ENCODE measurements at places on chromosomes 6 and 20.

DNA sequence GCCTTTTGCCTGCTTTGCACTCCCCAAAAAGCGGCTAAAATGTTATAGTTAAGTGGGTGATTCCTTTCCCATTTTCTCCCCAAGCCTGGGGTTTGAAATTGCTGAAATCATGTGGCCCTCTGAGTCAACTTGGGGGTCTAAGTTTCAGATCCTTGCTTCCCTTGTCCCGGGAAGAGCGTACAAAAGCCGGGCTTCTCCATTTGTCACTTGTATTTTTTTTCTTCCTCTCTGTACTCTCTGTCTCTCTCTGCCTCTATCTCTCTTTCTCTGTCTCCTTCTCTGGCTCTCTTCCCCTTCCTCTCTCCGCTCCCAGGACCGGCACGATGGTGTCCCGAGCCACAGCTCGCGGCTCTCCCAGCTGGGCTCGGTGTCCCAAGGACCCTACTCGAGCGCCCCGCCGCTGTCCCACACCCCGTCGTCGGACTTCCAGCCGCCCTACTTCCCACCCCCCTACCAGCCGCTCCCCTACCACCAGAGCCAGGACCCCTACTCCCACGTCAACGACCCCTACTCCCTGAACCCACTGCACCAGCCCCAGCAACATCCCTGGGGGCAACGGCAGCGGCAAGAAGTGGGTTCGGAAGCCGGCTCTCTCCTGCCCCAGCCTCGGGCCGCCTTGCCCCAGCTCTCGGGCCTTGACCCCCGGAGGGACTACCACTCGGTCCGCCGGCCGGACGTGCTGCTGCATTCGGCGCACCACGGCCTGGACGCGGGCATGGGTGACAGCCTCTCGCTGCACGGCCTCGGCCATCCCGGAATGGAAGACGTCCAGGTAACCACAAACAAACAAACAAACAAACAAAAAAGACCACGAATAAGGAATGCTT lies 4.6 kb downstream of the TFAP2B start:
- no peak for DNase-seq

- DNase-seq = no peak
Observed at GRCh38 chr6:25012657-25013056, 76.9 kb upstream of the RIPOR2 start.

DNA sequence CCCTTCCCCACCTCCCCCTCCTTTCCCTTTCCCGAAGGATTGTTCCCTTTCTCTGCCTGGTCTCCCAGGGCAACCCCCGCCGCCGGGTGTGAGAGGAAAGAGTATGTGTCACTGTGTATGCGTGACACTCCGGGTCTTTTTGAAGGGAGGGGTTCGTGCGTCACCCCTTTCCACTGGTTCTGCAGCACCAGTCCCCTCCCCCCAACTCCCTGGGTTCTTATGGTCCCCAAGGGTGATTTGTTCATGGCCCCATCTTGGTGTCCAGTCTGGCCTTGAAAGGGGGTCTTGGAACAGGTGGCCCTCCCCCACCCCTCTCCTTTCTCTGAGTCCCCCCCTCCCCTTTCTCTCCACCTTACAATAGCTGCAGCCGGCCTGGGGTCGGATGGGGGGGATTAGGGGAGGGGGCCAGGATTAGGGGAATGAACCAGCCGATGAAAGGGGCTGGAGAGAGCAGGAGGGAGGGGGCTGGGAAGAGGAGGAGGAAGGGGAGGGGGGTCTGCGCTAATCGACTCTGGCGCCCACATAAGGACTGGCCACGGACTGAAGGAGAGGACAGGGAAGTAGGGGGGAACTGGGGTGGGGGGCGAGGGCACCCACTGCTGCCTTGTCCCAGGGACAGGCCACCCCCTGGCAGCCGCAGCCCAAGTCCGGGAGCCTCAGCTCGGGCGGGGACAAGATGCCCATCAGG lies 1.3 kb upstream of the RING1 start:
- DNase-seq = no peak

DNA sequence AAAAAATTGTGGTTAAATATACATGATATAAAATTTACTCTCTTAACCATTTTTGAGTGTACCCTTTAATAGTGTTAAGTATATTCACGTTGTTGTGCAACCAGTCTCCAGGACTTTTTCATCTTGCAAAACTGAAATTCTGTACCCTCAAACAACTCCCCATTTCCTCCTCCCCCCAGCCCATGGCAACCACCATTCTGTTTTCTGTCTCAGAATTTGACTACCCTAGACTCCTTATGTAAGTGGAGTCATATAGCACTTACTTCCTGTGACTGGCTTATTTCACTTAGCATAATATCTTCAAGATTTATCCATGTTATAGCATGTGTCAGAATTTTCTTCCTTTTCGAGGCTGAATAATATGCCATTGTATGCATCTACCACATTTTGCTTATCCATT lies 5.1 kb downstream of the VPS16 start:
- no peak for DNase-seq

DNA sequence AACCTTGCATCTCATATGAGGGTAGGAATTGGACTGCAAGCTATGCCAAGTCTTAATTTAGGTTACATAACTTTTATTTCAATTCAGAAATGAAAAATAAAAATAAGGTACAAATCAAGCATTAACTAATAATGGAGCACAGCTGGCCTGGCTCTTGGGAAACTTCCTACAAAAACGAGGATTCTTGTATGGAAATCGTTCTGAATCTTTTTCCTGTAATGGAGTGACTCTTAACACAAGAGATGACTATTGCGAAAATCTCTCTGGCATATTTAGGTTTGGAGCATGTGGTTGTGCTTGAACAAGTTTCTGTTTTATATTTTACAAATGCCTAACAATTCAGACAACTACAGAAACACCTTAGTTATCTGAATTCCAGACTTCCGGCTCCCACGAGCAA lies 34.0 kb upstream of the PI16 start:
- DNase-seq = no peak

GRCh38 chr20:24782801-24783630 lies 166.1 kb upstream of the CST7 start:
- DNase-seq = no peak

DNA sequence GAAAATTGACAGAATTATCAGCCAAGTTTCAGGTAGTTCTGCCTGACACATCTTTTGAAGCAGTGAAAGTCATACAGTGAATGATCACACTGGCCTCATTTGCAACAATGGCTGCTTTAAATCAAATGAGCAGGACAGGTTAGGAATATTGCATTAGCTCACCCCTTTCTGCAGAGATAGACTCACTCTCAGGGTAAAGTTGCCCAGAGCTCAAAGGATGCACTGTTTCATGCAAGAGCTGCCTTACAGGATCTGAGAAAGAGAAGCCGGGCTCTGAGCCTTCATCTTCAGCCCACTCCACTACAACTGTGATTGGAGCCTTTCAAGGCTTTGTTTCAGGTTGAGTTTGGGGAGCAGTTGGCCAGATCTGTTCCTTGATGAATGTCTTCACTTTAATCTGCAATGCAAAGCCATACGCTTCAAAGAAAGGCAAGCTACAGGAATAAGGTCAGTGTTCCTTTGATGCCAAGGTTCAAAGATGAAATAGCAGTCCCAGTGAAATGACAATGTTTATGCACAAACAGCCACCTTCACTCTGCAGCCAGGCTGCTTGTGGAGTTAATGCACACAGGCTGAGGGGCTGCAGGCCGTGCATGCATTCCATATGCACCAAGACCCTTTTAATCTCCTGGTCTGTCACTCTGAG lies 90.9 kb upstream of the ISM1 start:
- DNase-seq = no peak

DNA sequence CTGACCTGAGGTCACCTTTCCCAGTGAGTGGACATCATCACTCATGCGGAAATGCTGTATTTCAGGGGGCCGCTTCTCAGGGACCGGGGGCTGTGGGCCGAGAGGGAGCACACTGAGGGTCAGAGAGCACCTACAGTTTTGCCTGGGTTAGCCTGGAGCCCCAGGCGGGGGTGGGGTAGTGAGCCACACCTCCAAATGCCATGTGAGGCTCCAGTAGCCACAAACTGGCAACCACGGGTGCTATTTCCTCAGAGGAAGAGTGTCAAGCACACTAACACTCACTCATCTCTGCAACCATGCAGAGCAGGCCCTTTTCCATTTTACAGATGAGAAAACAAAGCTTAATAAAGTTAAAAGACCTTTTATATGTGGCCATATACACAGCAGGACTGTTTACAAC lies 4.7 kb downstream of the EHMT2 start:
- no peak for DNase-seq

DNA sequence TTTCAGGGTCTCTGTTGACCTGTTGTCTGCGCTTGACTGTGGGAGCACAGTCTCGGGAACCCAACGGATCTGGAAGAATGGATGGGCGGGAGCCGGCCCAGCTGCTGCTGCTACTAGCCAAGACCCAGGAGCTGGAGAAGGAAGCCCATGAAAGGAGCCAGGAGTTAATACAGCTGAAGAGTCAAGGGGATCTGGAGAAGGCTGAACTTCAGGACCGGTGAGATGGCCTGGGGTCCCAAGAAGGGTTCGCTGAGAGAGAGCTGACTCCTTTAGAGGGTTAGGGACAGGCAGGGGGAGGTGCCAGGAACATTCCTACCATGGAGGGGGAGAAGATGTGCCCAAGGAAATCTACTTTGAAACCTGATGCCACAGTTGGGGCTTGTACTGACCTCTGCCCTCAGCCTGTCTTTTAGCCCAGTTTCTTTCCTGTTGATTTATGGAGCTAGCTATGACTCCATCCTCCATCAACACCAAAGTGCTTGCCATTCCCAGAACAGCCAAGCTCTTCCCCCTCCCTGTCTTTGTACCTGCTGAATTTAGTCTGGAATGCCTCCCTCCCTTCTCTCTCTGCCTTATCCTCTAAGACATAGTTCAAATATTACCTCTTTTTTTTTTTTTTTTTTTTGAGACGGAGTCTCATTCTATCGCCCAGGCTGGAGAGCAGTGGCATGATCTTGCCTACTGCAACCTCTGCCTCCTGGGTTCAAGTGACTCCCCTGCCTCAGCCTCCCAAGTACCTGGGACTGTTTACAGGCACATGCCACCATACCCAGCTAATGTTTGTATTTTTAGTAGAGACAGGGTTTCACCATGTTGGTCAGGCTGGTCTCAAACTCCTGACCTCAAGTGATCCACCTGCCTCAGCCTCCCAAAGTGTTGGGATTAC lies 12.2 kb downstream of the CEP250 start:
- DNase-seq = no peak

- DNase-seq = no peak
Observed at GRCh38 chr6:1536526-1537429, 72.9 kb upstream of the FOXC1 start.

DNA sequence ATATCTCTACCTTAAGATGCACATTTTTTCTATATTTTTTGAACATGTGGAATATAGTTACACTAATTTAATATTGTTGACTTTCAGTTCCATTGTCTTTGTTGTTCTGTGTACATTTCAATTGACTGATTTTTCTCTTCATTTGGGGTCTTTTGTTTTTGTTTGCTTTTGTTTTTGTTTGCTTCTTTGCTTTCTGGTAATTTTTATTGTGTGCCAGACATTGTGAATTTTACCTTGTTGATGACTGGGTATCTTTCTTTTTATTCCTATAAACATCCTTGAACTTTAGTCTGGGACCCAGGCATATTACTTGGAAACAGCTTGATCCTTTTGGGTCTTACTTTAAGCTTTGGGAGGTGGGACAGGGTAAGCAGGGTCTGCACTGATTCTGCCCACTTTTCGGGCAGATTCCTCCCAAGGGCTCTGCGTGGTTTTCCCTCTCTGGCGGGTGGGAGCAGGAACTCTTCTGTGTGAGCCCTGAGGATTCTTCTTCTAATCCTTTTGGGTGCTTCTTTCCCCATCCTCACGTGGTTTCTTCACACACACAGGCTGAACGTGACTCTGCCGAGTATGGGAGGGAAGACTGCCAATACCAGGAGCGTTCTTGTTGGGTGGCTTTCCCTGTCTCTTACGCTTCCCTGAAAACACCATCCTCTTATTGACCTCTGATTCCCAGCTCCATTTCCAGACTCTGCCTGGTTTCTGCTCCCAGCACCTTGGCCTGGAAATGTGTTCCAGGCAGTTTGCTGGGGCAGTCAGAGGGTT lies 200.5 kb downstream of the ARID1B start:
- DNase-seq = no peak

DNA sequence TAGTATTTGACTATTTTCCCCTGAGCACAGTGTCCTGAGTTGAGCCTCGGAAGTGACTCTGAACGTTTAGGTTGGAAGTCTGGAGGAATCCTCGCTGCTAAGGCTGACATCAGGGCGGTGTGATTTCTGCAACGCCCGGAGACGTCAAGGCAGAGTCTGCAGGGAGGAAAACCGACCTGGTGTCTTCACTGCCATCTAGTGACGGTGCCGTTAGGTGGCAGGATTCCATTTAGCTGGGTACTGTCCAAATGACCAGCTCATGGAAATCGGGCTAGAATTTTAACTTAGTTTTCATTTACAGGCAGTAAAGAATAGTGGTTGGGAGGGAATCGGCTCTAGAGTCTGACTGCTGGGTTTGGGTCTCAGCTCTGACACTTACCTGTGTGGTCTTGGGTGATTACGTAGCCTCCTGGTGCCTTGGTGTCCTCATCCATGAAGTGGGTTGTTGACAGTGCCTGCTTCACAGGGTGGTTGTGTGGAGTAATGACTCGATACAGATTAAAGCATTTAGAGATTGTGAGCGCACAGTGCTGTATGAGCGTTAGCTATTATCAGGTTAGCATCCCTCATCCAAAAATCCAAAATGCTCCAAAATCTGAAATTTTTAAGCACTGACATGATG lies 35.0 kb downstream of the FOXF2 start:
- no peak for DNase-seq

GRCh38 chr20:10648651-10649050 lies 25.1 kb downstream of the JAG1 start:
- no peak for DNase-seq

DNA sequence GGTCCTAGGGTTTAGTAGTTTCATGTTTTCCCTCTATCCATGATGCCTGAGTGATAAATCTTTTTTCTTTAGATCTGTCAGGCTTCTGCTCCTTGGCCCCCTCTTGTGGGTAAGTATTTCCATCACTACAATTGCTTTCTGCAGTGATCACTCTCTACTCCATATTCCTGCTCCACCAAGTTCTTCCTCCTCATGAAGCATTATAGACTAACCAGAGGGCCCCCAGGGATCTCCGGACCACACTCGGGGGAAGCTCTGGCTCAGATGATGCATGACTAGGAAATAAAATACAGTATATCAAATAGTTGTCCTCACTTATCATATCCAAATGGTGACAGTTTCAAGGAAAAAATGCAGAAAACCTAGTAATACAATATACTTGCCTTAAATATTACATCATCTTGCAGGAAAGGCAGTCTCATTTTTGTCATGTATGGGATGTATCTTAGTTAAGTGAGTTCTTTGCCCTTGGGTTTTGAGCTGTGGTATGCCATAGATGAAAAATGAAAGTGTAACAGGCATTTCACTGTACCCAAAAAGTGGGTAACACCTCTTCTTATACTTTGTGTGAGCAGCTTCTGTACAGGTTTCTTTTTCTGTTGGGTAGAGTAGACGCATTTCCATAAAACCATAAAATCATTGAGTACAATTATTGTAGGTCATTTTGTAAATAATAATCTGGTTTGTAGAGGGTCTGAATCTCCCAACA lies 200.9 kb upstream of the EYA4 start:
- DNase-seq = no peak

Data from T-helper 9 cell (primary cell).